A673 (cell line): ENCODE measurements at places on chromosomes 13 and 19. TPM values are rescaled to one million over a fixed set of nuclear protein-coding genes. Genes with fewer than 3 reads are reported as not detected.

DNA sequence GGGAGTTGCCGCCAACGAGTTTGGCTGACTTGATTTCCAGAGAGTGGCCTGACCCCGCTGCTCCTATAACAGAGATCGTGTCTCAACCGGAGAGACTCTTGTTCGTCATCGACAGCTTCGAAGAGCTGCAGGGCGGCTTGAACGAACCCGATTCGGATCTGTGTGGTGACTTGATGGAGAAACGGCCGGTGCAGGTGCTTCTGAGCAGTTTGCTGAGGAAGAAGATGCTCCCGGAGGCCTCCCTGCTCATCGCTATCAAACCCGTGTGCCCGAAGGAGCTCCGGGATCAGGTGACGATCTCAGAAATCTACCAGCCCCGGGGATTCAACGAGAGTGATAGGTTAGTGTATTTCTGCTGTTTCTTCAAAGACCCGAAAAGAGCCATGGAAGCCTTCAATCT lies 21.6 kb downstream of the NLRP4 start:
- no peak overlapping the region for H3K27ac ChIP-seq
- peaks cover 4% of the 10 kb centered on the region for H3K27me3 ChIP-seq
- no peaks in the 10 kb centered on the region for H3K4me1 ChIP-seq
- DNase-seq: no peak
- H3K4me3 ChIP-seq: no peak overlapping the region
- no peaks in the 10 kb centered on the region for H3K36me3 ChIP-seq

Gene CGB1
- not detected in 2 replicates for total RNA-seq

GRCh38 chr19:7665076-7665475 lies 3.8 kb upstream of the RETN start:
- H3K27me3 ChIP-seq: no peaks in the 10 kb centered on the region
- no peaks in the 10 kb centered on the region for H3K36me3 ChIP-seq
- H3K4me1 ChIP-seq: no peaks in the 10 kb centered on the region
- H3K4me3 ChIP-seq: no peak overlapping the region

Gene PSG7
- not detected in 2 replicates for total RNA-seq

DNA sequence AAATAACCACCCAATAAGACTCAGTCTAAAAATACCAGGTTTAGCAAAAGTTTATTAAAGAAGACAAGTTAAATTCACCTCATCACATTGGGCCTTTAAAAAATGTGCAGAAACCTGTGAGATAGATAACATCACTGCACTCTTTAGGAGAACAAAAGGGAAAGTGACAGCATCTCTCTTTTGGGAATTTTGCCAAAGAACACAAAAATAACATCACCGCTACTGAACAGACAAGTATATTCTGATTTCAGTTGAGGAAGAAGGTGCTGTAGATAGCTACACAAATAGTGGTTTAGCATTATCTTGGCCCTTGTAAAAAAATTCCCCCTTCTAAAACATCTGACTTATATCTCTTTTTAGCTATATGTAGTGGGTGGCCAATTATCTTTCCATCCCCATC lies 244.7 kb downstream of the VWA8 start:
- H3K27ac ChIP-seq: no peak overlapping the region
- H3K4me3 ChIP-seq: no peak overlapping the region
- H3K36me3 ChIP-seq: peaks cover 6% of the 10 kb centered on the region
- H3K27me3 ChIP-seq: no peaks in the 10 kb centered on the region

- DNase-seq: no peak
- H3K27me3 ChIP-seq: no peaks in the 10 kb centered on the region
- H3K36me3 ChIP-seq: no peaks in the 10 kb centered on the region
- no peaks in the 10 kb centered on the region for H3K4me1 ChIP-seq
- no peak overlapping the region for H3K4me3 ChIP-seq
- H3K27ac ChIP-seq: no peak overlapping the region
Observed at GRCh38 chr13:65417953-65418352, 1812.2 kb downstream of the PCDH9 start.

Gene KISS1R
- 0.20 TPM in 1 of 2 replicates, not detected in the other for total RNA-seq

DNA sequence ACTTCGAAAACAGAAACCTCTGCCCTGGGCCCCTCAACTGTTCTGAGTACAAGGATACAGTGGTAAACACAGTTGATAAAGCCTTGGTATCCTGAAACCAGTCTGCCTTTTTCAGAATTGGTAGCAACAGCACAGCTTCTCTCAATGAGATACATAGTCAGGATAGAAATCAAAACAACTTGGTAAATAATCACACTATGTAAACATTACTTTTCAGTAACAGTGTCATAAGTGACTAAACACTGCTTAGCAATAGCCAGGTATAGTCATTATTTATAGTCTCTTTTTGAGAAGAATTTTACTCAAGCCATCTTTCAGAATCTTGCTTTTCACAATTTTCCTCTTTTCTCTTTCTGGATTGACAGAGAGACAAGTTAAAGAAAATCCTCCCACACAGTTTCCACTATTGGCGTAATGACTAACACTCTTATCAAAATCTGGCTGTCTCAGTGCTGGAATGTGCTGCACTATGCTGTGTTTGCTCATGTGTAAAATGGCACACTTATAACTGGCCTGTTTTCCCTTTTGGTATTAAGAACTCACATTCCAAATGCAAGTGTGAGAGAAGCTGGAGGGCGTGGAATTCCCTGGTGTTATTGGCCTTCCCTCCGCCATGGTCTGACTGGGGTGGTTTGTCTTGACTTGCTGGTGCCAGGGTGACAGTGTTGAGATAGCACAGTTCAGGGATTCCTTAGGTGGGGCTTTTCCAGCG lies 368.8 kb downstream of the TDRD3 start:
- peaks cover 3% of the 10 kb centered on the region for H3K4me1 ChIP-seq
- no peaks in the 10 kb centered on the region for H3K27me3 ChIP-seq
- DNase-seq: peak; percentile 62
- no peak overlapping the region for H3K27ac ChIP-seq
- no peak overlapping the region for H3K4me3 ChIP-seq
- H3K36me3 ChIP-seq: no peaks in the 10 kb centered on the region

DNA sequence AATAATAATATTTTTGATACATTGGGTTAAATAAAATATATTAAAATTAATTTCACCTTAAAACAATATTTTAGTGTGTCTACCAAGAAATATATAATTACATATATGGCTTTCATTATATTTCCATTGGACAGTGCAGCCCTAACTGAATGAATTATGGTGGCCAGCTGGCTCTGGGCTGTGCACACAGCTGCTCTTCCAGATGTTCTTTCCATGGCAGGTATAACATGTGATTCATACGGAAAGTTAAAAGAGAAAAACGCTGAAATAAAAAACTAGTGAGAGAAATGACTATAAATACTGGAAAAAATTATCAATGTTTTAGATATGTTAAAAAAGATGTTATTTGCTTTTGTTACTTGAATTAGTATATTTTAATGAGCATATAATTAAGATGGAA lies 216.3 kb downstream of the RGCC start:
- no peaks in the 10 kb centered on the region for H3K27me3 ChIP-seq
- H3K4me3 ChIP-seq: no peak overlapping the region
- no peak for DNase-seq
- no peaks in the 10 kb centered on the region for H3K36me3 ChIP-seq

Gene UBE2L5
- total RNA-seq: 0.21 TPM in 1 of 2 replicates, not detected in the other

DNA sequence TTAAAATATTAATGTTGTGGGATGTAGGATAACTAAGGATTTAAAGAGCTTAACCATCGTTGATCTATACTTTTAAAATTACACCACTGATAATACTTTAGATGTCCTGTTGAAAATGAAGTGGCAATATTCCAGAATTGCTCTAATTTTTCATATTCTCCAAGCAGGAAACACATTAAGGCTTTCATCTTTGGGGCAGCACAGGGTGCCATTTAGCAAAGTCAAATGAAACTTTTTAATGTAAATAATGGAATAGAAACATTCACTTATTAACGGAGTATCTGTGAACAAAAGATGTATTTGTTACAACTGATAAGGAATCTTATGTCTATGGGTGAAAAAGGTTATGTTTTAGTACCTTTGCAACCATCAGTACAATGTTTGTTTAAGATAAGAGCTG lies 50.0 kb upstream of the MIR17HG start:
- no peaks in the 10 kb centered on the region for H3K4me1 ChIP-seq
- no peaks in the 10 kb centered on the region for H3K36me3 ChIP-seq
- H3K27me3 ChIP-seq: peaks cover 4% of the 10 kb centered on the region
- H3K4me3 ChIP-seq: no peak overlapping the region
- no peak overlapping the region for H3K27ac ChIP-seq

- no peak overlapping the region for H3K4me3 ChIP-seq
- no peaks in the 10 kb centered on the region for H3K36me3 ChIP-seq
- no peaks in the 10 kb centered on the region for H3K4me1 ChIP-seq
- no peaks in the 10 kb centered on the region for H3K27me3 ChIP-seq
Observed at GRCh38 chr13:108154421-108154858, 60.9 kb downstream of the LIG4 start.

GRCh38 chr19:8367327-8368001 lies 3.5 kb downstream of the ANGPTL4 start:
- no peaks in the 10 kb centered on the region for H3K36me3 ChIP-seq
- peaks cover 6% of the 10 kb centered on the region for H3K27me3 ChIP-seq
- H3K4me3 ChIP-seq: no peak overlapping the region
- no peak overlapping the region for H3K27ac ChIP-seq
- DNase-seq: peak; percentile 89

DNA sequence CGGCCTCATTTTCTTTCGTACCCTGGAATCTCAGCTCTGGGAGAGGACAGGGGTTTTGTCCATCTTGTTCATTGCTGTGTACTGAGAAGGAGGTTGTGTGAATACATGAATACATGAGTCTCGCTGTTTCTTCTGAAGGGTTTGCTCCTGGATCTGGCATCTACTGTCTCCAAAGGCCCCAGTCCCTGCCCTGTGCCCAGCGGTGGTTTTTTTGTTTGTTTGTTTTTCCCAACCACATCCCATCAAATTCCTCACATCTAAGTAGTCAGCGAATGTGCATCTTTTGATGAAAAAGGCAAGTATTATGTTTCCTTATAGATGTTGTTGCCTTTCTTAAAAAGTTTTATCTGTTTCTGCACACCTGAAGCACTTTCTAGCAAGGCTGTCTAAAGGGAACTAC lies 12.5 kb downstream of the DCAF15 start:
- no peaks in the 10 kb centered on the region for H3K27me3 ChIP-seq
- no peaks in the 10 kb centered on the region for H3K4me1 ChIP-seq
- DNase-seq: no peak
- no peak overlapping the region for H3K4me3 ChIP-seq
- H3K36me3 ChIP-seq: peaks cover 54% of the 10 kb centered on the region
- no peak overlapping the region for H3K27ac ChIP-seq

DNA sequence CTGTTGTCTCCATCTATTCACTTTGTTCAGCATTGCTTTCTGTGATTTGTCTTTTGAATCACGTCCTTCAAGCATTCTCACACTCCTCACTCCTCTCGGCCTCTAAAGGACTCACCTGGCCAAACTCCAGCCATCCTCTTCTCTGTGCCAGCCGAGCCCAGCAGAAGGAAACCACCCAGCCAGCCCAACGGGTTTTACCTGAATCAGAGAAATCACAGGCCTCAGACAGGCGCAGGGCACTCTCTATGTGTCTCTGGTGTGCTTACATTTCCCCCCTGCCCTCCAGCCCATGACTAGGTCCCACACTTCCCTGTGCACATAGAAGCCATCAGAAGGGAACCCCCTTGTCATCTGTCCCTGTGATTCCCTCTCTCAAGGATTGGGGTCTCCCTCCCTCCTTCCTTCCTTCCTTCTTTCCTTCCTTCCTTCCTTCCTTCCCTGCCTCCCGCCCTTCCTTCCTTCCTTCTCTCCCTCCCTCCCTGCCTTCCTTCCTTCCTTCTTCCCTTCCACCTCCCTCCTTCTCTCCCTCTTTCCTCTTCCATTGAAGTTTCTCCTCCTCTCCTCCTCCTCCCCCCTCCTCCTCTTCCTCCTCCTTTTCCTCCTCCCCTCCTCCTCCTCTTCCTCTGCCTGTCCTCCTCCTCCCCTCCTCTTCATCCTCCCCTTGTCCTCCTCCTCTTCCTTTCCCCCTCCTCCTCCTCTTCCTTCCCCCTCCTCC lies 8.8 kb upstream of the ZNF541 start:
- H3K4me1 ChIP-seq: no peaks in the 10 kb centered on the region
- no peak for DNase-seq
- no peak overlapping the region for H3K4me3 ChIP-seq
- H3K27me3 ChIP-seq: no peaks in the 10 kb centered on the region
- H3K27ac ChIP-seq: no peak overlapping the region
- H3K36me3 ChIP-seq: no peaks in the 10 kb centered on the region

Gene FCHO1
- 2.1 and 5.0 TPM in 2 replicates for total RNA-seq

Gene LMTK3
- total RNA-seq: 0.52 and 1.0 TPM in 2 replicates

DNA sequence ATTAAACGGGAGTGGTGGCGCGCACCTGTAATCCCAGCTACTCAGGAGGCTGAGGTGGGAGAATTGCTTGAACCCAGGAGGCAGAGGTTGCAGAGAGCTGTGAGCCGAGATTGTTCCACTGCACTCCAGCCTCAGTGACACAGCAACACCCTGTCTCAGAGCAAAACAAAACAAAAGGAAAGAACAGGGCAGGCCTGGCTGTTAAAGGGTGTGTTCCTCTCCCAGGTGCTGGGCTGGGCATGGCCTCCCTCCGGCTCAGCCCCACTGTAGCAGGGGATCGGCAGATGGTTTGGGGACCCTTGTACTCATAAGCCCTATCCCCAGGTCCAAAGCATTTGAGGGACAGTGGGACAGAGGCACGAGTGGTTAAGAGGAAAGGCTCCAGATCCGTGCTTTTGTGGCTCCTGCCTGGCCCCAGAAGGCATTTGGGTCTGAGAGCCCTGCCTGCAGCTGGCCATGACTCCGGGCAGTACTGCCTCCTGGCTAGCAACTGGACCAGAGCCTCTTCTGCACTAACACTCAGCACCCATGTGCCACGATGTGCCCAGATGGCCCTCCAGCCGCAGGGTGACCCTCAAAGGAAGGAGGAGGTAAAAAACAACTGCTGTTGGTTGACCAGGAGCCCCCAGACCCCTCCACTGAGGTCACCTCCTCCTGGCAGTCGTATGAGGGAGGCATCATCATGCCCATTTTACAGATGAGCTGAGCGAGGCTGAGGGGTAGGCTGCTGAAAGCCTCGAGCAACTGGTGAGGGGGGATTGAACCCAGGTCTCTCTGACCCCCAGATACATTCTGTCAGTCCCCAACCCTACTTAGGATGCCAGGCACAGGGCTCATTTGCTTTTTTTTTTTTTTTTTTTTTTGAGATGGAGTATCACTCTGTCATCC lies 10.0 kb downstream of the RFX1 start:
- no peaks in the 10 kb centered on the region for H3K27me3 ChIP-seq
- no peak overlapping the region for H3K27ac ChIP-seq
- no peak overlapping the region for H3K4me3 ChIP-seq
- H3K36me3 ChIP-seq: peaks cover 11% of the 10 kb centered on the region

Gene KLK10
- total RNA-seq: not detected in 2 replicates

Gene ZIC5
- 23.4 and 25.2 TPM in 2 replicates for total RNA-seq

- H3K4me3 ChIP-seq: no peak overlapping the region
- DNase-seq: no peak
- H3K27me3 ChIP-seq: peaks cover 20% of the 10 kb centered on the region
- H3K36me3 ChIP-seq: no peaks in the 10 kb centered on the region
- no peaks in the 10 kb centered on the region for H3K4me1 ChIP-seq
- no peak overlapping the region for H3K27ac ChIP-seq
Observed at GRCh38 chr19:15651791-15652190, 11.1 kb downstream of the CYP4F3 start.
